ENCODE measurements at places on chromosomes 6 and 20. TPM values are rescaled to one million over a fixed set of nuclear protein-coding genes. Genes with fewer than 3 reads are reported as not detected.
A peak's percentile ranks its signal among the peaks of the same experiment; 100 is the strongest.

- DNase-seq, result no peak
Measured at GRCh38 chr6:128570680-128571063, 50.3 kb upstream of the PTPRK start.

DNA sequence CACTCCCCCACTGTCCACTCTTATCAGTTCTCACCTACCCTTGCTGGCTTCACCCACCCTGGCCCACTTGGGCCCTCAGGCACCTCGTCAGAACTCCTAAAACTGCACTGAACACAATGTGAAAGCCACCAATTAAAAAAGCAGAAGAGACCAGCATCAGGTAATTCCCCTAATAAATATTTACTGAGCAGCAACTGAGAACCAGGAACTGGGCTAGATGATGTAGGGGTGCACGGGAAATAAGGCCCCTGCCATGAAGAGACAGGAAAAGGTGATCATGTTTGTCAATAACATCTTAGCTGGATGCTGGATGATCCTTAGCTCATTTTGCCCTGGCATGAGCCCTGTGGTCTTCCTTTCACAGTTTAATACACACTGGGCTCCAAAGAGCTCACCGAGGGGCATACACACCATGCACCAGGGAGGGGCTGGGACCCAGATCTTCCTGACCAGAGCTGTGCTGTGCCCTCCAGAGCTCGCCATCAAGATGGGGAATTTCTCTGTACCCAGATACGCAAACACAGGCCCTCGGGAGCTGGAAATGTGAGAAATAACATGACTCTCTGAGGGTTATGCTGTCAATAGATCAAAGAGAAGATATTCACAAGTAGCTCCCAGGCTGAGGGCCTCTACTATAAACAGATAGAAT is 113.6 kb upstream of the SLC22A16 start:
- no peak for DNase-seq

DNA sequence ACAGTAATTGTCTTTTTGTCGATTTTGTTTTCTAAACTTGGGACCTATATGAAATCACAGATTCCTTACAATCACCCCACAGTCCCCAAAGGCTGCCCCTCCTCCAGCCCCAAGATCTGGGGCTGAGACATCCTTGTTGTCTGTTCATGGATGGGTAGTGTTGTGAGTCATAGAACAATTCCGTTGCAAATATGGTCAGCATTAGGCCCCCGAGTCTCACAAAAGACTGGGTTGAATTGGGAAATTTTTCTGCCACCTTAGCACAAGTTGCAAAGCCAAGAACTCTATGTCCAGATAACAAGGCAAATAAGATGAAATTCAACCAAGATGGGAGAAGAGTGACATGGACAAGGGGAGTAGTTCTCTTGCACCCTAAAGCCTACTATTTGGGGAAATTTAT is 10.5 kb upstream of the TAB2 start:
- DNase-seq, result no peak

- no peak for DNase-seq
Measured at GRCh38 chr6:15502446-15503345, 160.1 kb downstream of the DTNBP1 start.

CCM2L gene
- total RNA-seq, result 6.3 TPM

TNF gene
- not detected for total RNA-seq

DAAM2 gene
- total RNA-seq, result 0.59 TPM

DNA sequence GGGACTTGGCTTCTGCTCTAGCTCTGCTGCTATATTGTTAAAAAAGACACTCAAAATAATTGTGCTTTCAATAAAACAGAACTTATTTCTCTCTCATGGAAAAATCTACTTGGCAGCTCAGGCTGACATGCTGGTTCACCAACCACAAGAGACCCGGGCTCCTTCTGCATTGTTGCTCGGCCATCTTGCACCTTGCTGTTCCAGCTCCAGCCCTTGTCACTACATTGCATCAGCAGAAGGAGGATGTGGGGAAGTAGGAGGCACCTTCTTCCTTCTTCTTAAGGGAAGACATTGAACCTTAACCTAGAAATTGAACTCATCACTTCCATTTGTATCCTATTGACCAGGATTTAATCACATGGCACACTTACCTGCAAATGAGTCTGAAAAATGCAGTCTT is 6.6 kb upstream of the C20orf202 start:
- no peak for DNase-seq

DNA sequence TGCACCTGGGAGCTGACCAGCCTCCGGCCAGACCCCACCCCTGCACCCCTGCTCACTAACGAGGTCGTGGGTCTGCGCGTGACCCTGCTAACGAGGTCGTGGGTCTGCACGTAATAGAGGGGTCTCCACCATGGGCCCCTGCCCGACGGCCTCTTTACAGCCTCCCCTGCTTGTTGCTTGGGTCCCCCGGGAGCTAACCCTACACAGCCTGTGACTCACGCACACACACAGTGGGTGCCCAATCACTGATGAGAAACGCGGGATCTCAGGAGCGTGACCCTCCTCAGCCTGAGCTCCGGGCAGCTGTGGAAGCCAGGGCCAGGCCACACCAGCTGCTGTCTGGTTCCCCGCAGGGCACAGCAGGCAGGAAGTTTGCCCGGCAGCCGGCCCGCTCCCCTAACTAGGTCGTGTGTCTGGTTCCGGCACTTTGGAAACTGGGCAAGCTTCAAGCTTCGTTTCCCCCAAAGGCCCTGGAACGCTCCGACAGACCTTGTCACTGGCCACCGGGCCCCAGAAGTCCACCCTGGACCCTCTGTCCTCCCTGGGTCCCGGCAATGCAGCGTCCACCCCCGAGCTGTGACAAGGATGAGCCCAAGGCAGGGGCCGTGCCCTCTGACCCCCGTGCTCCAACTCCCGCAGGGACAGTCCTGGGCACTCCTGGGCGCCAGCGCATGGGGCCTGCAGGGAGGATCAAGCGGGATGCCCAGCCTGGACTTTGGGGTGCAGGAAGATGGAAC is 767 bp downstream of the PTK6 start:
- DNase-seq, result peak; percentile 52

HRH3 gene
- 13.7 TPM for total RNA-seq

DNA sequence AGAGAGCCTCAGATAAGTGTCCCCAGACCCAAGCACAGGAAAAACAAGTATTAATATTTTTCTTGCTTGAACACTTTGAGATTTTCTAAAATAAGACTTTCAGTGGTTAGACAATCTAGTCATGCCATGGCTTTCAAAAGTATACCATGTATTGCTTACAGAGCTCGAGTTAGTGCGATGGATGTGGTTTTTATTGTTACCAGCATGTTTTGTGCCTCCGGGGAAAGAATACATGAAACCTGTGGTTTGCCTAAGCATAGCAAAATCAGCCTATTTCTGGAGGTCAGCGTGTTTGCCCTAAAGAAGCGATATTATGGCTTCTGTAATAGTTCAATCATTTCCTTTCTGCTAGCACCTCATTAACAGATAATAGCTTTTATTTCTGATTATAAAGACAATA is 21.6 kb downstream of the RIN2 start:
- no peak for DNase-seq

- DNase-seq, result no peak
Measured at GRCh38 chr6:138948546-138949179, 39.4 kb downstream of the REPS1 start.

GRCh38 chr6:155216312-155217046 is 47.3 kb upstream of the CLDN20 start:
- peak; percentile 34 for DNase-seq

ARHGAP40 gene
- not detected for total RNA-seq

GRCh38 chr6:105545228-105545920 is 142.5 kb upstream of the PREP start:
- no peak for DNase-seq

DNA sequence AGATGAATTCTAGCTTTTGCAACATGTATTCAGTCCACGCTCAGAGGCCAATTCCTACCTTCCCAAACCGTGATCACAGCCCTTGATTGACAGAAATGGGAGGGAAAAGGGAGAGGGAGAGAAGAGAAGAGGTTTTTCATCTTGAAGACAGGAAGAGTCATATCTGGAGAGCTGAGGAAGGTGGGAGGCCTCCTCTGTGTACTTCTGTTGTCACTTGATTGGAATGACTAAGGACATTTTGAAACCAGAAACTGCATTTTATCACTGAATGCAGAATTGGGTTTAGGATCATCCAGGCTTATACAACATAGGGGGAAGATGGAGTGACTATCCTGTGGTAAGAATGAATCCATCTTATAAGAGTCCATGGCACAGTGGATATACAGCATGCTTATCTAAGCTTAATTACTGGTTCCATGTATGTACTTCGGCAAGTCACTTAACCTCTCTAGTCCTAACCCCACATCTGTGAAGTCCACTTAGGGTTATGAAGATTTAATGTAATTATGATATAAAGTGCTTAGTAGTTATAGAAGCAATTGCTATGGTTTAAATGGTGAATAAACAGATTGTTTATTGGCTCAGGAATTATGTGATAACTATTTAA is 144.0 kb downstream of the BCKDHB start:
- no peak for DNase-seq

GRCh38 chr6:34343806-34344205 is 48.7 kb downstream of the NUDT3 start:
- DNase-seq, result no peak

DNA sequence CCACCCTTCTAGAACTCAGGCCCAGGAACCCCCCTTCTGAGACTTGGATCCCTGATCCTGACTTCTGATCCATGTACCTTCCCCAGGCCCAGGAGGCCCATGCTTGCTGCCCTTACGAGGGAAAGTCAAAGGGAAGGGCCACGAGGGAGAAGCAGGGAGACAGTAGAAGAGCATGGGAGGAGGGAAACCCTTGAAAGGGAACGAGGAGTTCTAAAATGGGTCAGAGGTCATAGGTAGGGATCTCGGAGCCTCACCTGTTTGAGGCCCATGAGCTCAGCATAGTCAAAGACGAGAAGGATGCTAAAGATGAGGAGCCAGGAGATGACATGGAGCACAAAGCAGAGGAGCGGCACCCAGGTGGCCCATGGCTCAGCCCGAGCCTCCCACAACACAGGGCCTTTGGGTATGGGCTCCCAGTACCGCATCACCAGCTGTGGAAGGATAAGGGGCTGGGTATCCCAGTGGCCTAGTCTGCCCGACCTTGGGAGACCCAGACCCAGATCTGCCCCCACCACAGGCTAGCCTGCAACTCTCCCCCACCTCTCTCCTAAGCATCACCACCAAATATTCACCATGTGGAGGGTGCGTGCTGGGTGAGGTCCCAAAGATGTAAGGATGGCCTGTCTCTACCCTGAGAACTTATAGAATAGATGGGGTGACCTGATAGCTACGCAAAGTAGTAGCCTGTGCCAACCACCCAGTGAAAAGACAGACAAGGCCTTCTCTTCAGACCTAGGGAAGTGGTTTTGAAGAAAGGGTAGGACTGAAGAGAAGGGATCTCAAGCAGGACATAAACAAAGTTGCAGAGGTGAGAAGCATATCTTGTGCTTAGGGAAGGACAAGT is 1.5 kb downstream of the NRM start:
- DNase-seq, result no peak

DNA sequence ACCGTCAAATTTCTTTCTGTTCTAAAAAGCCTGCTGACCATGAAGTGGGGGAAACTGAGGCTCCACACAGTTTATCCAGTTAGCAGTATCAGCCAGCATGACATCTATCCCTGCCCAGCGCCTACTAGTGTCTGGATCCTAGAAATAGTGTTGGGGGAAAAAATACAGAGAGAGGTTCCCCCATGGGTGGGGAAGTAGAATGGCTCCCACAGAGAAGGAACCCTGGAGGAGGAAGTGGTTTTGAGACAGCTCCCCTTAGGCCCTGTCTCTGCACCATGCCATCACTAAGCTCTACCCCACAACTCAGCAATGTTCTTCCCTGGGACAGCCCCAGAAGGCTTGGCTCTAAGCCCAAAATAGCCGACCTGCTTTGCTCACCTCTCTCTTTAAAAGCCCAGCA is 153.4 kb downstream of the MBOAT1 start:
- no peak for DNase-seq
